ENCODE measurements at places on chromosomes 16 and 17. TPM values are rescaled to one million over a fixed set of nuclear protein-coding genes. Genes with fewer than 3 reads are reported as not detected.

DNA sequence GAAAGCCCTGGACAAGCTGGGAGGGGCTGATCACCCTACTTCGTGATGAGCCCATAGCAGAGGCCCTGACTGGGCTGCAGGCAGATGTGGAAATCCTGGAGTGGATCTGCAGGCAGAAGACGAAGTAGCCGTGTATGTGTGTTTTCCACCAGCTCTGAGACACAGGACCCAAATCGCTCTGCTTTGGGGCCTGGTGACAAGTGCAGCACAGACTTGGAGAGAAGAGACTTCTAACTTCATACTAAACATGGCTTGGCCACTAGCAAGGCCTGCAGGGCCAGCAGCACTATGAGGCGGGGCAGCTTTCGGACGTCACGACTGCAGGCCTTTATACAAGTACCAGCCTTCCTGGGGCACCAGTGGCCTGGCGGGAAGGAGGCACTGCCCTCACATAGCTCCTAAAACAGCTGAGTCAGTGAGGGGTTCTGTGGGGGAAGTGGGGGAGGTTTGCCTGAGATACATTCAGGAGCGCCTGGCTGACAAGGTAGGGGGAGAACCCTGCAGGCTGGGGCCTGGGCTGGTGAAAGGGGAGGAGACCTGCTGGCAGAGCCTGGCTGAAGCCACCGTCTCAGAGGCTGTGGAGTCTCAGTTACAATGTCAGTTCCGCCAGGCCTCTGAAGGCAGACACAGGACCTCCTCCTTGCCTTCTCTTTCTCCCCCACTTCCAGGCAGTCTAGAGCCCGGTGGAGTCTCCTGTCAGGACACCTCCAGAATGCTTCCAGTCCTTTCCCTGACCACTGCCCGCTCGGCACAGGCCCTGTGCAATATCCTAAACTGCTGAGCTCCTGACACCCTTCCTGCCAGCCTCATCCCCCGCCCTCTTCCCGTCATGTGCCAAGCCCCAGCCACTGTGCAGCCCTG lies 73.4 kb downstream of the WSB1 start:
- DNase-seq = no peak

DNA sequence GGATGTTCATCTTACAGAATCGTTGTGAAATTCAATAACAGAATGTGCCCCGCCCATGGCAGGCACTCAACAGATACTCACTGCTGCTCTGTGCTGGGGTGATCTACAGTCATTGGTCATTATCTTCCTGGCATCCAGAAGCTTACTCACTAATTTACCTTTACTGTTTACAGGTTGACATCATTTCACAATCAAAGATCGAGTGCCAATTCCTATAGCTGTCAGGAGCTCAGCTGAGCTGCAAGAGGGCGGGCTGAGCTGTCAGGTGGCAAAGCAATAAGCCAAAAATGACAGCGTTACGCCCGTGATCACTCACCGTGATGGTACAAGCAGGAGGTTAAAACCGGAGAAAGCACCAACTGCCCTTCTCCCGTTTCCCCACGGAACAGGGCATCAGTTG lies 51.2 kb downstream of the LITAF start:
- peak; percentile 34 for DNase-seq

The FBXO39 gene
- total RNA-seq = not detected

The NDUFAF8 gene
- 22.3 TPM for total RNA-seq

The KRT39 gene
- not detected for total RNA-seq

DNA sequence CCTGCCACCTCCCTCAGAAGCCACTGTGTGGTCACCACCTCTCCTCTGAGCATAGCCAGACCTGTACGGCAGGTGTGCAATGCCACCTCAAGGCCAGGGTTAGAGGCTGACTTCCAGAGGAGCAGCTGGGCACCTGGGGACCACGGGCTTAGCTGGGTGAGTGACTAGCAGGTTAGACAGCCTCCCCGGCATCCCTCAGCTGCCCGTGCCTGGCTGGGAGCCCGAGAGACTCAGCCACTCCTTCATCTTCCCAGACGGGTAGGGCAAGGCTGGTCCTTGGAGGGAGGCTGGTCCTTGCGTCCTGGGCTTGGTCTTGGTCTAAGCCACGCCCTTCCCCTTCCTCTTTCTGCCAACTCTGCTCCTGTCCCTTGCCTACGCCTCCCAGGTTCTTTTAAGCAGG lies 7.8 kb downstream of the CRHR1 start:
- no peak for DNase-seq

DNA sequence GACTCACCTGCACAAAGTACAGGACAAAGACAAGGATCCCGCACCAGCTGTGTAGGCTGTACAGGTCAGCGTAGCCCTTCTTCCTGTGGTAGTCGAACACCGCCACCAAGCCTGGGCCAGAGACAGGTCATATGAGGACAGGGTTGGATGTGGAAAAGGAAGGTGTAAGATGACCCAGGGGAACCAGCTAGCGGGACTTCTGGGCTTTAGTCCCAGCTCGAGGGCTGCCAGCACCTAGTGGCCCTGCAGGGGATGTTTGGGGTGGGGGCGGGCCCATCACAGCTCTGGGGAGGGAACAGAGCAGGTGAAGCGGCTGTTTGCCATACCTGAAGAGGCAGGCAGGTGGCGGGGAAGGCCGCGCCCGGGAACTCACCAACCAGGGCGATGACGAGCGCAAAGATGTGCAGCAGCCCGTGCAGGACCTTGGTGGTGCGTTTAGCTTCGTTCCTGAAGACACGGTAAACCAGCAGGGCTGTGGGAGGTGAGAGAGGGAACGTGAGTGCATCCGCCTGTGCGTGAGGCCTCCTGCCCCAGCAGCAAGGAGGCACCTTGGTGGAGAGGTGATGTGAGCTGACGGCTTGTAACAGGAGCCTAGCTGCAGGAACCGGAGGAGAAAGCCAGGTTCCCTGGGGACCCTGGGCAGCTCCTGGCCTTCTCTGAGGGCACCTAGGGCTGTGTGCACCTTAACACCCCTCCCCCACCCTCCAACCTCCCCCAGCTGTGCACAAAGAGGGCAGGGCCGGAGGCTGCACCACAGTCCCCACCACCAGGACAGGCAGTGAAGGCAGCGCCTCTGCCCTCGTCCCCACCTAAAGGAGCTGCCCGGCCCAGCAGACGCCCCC lies 10.2 kb downstream of the CYB561 start:
- peak; percentile 42 for DNase-seq

DNA sequence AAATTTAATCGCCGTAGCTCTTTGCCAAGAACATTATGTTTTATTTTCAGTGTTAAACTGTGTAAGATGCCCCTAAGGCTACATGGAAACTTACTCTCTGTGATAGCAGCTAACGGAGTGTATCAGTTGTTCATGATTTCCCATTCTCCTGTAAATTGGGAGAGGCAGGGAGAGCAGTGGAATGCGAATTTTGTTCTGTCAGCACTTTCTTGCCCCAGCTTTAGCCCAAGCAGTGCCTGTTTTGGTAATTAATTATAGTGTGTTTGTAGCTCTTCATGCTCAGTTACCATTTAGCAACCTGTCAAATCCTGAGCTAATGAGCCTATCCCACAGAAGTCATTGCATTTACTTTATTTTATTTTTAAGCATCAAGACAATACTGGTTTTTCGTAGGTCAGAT lies 475.1 kb upstream of the RBFOX1 start:
- no peak for DNase-seq

DNA sequence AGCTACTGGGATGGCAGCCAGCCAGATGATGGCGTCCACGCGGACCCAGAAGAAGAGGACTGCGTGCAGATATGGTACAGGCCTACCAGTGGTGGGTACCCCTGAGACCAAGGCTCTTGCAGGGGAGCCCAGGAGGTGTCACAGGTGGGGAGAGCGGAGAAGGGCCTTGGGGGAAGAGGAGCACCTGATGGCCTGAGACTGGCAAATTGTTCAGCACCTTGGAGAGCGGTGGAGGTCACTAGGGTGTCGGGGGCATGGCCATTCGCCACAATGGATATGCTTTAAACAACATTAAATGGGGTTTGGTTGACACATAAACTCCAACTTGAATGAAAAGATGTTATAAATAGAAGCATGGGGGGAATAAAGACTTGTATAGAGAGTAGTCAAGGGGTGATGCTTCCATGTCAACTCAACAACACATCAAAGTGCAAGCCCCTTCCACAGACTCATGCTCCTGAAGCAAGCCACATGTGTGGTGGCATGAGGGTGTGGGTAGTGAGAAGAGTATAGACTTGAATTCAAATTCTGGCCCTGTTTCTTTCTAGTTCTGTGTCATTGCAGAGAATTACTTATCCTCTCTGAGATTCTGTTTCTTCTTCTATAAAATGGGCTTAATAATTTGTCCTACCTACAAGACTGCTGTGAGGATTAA lies 22.2 kb downstream of the CLEC19A start:
- no peak for DNase-seq

The CACNG5 gene
- total RNA-seq = 0.32 TPM

The CLEC18A gene
- total RNA-seq = 4.2 TPM

GRCh38 chr16:81498351-81498750 lies 53.7 kb downstream of the CMIP start:
- DNase-seq = no peak

- DNase-seq = no peak
Measured at GRCh38 chr16:627454-628239, 3.1 kb upstream of the WFIKKN1 start.

DNA sequence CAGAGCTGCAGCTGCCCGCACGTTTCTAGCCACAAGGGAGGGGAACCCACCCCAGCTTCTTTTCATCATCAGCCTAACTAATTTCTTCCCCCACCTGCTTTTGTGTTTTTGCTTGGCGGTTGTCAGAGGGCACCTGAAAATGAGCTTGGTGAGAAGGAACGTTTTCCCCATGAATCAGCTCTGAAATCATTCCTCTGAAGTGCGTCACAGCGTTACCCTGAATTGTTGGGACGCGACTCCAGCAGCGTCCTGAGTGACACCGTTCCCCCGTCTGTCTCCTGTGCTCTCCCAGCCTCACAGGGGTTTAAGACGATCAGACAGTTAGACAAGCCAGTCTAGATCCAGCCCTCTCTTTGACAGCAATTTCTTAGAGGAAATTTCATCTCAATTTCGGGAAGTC lies 722.9 kb upstream of the EEF2KMT start:
- DNase-seq = no peak

DNA sequence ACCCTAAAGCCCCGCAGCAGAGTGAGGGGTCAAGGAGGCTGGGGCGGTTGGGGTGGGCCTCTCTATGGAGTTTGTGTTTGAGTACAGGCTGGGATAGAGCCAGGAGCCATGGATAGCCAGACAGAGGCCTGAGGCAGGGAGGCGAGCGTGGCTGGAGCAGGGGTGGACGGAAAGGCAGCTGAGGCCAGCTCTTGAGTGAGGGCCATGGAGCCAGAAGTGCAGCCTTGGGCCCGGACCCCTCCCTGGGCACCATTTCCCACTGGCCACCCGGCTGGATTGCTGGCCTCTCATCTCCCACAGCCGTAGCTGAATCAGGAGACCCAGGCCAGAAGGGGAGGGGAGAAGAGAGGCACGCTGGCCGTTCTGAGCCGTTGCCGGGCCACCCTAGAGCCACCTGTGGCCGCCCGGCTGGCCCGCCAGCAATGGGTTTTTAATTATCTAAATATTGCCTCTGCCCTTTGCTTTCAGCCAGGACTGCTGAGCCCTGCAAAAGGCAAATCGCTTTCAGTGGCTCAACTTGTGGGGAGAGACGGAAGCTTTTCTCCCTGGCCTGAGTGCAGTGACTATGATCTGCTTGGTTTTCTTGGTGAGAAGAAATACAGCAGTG lies 75.2 kb upstream of the GSE1 start:
- DNase-seq = no peak

The WFIKKN1 gene
- 2.3 TPM for total RNA-seq
